NCI-H1048 (cell line): ENCODE measurements at places on chromosomes 6 and 20.

DNA sequence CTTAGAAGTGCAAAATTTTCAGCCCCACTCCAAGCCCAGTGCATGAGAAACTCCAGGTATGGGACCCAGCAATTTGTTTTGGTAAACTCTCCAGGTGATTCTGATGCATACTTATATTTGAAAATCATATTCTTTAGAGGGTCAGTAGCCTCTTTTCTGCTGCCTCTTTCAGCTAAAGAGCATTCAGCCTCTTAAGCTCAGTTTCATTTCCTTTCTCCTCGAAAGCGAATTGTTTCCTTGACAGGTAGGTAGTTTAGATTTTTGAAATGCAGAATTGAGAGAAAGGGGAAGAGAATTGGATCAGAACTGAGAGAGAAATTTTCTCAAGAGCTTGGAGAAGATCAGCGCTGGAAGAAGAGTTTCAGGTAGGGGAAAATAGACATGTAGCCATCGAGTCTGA is 995.8 kb upstream of the FLRT3 start:
- DNase-seq, result no peak

- no peak for DNase-seq
Observed at GRCh38 chr6:36979347-36979742, 6.7 kb downstream of the MTCH1 start.

- DNase-seq, result no peak
Observed at GRCh38 chr6:30922447-30922852, 8.4 kb downstream of the VARS2 start.

GRCh38 chr20:12835999-12836398 is 172.8 kb upstream of the SPTLC3 start:
- no peak for DNase-seq

DNA sequence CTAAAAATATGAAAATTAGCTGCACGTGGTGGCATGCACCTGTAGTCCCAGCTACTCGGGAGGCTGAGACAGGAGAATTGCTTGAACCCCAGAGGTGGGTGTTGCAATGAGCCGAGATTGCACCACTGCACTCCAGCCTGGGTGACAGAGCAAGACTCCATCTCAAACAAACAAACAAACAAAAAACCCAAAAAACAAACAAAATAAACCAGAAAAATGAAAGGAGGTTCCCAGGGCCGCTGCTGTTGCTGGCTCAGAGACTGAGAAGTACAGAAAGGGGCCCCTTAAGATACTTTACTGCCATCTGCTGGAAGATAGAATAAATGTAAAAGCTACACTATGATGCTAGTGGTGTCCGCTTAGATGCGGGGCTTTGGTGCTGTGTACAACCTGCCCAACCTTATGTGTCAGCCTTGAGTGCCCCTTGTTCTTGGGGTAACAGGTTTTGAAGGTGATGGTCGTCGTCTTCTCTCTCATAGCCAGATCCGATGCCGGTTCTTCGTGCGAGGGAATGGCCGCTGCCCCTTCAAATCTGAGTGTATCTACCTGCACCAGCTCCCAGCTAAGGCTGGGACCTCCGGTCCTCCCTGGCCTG is 2.8 kb upstream of the FANCE start:
- DNase-seq, result peak; percentile 47

DNA sequence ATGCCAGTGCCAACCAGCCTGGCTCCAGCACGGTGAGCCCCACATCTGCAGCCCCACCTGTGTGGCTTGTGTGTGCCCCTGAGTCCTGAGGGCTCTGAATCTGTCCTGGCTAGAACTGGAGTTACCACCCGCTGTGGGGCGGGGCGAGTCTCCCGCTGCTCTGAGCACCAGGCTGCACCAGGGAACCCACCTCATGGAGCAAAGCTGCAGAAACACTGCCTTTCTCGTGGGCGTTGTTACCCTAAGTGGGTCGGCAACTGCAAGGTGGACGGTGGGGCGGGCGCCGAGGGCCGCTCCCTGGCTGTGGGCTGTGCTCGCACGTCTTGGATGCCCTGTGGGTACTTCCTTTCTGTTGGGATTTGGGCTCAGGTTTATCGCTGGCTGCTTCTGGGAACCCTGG is 12.7 kb upstream of the ZBTB46 start:
- no peak for DNase-seq

- DNase-seq, result no peak
Observed at GRCh38 chr6:8642131-8642530, 206.8 kb upstream of the SLC35B3 start.

- no peak for DNase-seq
Observed at GRCh38 chr6:135296715-135297114, 115.6 kb downstream of the MYB start.

DNA sequence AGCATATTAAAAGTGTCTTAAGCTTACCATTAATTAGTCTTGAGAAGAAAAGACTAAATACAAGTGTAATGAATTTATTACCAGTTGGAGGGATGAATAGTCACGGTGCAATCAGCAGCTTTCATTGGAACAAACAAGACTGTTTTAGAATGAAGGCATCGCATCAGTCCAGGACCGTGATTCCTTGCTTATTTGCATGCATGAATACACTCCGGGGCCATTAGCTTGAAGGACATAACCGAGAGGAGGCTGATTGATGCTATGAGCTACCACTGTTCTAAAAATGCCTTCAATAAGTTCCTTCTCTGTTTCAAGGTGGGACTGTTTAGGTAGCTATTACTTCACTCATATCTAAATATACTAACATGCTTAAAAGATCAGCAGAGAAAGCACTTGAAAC is 17.9 kb downstream of the PROKR2 start:
- DNase-seq, result no peak

DNA sequence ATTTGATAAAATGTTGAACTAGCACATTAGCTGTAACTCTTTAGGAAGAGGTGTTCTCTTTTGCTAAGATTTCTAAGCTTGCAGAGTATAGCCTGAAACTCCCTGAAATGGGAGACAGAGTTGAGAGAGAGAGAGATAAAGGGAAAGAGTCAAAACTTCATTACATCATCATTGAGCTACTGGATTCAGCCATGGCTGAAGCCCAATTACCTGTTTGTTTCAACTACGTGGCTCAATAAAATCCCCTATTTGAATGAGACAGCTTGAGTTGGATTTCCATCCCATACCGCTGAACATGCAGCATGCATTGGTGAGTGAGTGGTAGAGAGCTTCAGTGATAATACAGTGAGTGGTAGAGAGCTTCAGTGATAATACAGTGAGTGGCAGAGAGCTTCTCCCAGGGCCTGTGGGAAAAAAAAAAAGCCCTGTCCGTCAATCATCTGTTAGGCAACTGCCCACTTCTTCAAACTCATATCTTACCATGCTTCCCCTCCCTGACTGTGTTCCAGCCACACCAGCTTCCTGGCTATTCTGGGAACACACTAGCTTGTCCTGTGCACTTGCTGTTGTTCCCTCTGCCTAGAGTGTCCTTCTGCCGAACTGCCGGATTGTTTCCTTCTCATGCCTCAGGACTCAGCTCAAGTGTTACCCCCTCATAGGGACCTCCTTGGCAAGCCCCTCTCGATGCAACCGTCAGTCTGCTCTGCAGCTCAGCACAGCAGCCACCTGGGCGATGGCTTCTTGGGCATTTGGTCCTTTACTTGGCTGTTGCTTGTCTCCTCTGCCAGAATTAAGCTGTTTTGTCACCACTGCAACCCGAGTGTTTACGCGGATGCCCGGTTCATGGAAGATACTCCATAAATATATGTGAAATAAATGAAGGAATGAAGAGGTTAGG is 91.3 kb upstream of the EYA2 start:
- DNase-seq, result no peak

GRCh38 chr20:37345339-37346235 is at the start of gene SRC:
SRC (plus strand) TSS chr20:37346140; CDS start chr20:37384154, 38,014 bp downstream.
- no peak for DNase-seq

- no peak for DNase-seq
Observed at GRCh38 chr20:37220731-37221130, 40.9 kb downstream of the GHRH start.

DNA sequence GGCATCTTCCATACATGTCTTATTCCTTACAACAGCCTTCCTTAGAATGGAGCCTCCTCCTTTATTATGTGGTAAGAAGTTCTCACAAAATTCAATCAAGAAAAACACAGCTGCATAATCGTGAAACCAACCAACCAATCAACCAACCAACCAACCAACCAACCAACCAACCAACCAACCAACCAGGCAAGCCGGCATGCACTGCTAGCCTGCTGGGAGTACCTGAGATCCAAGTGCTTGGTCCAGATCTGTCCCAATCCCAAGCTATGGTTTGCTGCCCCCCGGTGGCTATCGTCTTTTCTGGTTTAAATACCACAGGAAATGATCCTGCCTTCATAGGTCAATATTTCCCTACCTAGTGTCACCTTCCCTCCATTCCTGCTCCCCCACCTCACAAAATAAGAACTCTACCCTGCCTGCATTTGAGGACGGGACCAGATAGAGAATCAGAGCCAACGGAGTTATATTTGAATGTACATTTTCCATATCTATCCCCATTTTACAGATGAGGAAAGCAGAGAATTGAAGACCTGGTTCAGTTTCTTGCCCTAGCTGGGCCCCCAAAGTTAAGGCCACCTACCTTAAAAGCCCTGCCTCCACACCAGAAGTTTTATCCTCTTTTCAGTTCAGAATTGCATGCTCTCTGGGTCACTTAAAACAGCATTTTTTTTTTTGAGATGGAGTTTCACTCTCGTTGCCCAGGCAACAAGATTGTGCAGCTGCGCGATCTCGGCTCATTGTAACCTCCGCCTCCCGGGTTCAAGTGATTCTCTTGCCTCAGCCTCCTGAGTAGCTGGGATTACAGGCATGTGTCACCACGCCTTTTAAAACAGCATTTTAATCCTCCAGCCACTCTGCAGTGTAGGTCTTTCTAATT is 27.1 kb downstream of the RAB44 start:
- DNase-seq, result no peak

DNA sequence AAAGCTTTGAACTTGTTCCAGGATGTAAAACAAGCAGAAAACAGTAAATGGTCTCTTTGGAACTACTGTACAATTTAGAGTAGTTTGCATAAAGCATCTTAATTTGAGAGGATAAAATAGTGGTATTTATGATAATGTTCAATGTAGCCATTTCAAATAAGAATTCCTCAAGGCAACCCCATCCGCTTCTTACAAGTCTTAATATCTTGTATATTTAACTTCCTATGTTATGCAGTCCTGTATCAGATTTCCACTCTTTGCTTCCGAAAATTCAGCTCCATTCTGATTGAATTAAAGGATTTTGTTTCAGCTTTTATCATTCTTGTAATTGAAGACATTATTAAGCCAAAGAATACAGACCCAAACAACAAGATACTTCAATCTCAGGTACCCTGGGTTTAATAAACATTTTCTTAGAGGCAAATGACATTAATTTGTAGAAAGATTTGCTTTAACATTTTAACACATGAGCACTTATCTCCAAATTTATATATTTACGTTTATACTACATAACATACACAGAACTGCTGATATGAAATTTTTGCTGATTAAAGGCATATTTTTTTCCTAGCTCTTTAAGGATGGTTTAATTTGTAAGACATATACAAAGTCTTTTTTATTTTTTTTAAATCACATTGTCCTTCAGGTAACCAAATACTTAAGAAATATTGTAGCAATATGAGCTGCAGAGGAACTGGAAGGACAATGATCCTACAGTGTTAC is 131.1 kb upstream of the BEND3 start:
- DNase-seq, result no peak

DNA sequence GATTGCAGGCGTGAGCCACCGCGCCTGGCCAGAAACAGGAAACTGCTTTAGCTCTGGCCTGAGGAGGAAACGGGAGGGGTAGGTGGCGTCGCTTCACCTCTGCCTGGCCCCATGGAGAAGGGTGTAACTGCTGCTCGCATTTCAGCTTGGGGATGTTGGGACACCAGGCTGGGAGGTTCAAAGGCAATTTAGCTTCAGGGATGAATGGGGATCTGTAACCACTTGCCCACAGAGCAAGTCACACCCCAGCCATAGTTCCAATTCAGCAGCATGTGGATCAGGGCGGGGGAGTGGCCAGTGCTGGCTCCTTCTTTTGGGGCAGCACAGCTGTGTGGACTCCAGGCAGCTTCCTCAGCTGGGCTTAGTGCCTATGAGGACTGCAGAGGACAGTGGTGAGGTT is 34.8 kb upstream of the NUP153 start:
- DNase-seq, result no peak

GRCh38 chr6:129236001-129236517 is 353.1 kb downstream of the LAMA2 start:
- DNase-seq, result no peak

DNA sequence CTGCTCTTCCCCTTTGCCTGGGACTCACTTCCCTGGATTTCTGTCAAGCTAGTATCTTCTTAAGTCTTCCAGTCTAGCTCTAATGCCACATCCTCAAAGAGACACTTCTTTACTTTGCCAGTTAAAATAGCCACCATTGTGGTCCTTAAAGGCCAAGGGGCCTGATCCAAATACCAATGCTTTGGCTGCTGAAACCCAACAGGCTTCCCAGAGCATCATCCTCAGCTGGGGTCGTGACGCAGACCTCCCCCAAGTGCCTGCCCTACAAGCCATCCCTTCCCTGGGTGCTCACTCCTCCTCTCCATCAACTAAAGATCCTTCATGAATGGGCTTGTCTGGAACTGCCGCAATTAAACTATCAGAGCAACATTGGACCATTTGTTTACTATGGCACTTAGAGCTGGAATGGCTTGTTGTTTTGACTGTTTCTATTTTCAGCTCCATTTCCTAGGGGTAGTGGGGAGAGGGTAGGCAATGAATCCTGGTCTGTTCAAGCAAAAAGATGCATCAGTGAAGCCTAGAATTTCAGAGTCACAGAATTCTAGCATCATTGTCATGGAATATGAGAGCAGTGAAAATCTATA is 79.6 kb upstream of the SIRPA start:
- DNase-seq, result no peak

- DNase-seq, result no peak
Observed at GRCh38 chr6:103036846-103037245, 1643.3 kb downstream of the GRIK2 start.
